CD4-positive, alpha-beta T cell treated with Interferon alpha-2 for 1 hour (primary cell): ENCODE measurements at places on chromosomes 7 and 10.

DNA sequence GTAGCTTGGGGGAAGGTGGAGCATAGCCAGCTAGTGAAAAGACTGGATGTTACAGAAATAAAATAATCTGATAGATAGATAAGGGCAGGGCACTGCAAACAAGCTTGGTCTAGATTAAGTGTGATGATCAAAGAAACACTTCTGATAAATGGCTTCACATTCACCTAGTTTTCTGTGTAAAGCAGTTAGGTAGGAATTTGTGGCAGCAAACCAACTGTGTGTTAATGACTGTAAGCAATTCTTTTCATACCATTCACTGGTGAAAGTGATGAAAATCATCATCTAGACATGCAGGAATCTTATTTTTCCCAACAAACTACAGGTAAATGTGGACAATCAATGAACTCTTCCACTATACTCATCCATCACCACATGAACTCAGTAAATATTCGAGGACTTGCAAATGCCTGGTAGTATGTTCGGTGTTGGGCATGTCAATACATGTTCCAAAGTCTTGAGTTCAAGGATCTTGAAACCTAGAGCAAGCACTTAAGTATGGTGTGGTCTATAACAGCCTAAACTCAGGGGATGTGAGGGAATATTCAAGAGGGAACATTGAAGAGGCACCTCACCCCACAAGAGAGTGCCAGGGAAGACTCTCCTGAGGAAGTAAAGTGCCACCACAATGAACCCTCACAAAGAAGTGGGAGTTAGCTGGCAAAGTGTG lies 20.5 kb downstream of the PON3 start:
- DNase-seq, result no peak

DNA sequence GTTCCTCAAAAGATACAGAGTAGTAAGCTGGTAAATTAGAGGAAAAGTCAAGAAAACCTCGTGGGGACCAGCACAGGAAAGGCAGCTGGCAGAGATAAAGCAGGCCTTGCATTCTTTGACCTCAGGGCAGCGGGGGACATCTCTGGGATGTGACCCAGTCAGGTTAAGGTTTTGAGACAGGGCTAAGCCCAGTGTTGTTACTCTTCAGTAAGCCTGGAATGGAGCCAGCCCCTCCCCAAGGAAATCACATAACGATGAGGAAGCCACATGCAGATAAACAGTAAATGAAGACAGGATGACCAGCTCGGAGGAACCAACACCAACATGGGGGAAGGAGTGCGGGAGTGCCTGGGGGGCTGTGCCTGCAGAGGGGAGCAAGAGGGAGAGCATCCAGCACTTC lies 99.6 kb downstream of the JAZF1 start:
- DNase-seq, result no peak

DNA sequence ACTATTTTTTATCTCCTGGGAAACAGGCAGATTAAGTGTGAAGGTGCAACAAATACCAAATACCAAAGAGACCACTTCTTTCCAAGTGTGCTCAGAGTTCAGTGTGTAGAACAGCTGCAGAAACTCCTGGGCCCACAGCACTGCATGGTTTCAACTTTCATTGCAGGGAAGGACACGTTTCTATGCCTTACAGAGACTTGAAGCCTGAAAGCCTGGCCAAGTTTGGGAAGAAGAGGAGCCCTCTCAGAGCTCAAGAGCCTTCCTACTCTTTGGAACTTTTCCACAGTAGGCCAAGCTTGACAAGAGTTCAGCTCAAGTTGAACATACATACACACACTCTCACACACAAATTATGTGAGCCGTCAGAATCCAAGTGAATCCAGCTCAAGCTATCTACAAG lies 2.5 kb downstream of the HOXA4 start:
- no peak for DNase-seq

DNA sequence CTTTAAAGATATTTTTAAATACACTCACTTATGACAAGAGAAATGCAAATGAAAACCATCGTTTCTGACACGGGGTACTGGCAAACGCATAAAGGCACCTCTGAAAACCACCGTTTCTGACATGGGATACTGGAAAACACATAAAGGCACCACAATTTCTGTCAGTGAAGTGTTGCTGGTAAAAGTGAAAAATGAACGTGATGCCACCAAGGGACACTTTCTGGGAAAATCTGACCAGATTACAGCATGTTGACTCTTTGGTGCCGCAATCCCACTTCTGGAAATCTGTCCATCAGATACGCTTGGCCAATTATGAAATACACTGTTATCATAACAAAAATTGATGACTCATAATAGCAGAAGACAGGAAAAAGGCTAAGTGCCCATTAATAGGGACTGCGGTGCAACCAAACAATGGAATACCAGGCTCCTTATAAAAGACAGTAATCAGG lies 131.7 kb downstream of the ZMYND11 start:
- DNase-seq, result no peak

GRCh38 chr7:28989211-28989980 lies 31.3 kb upstream of the TRIL start:
- no peak for DNase-seq

GRCh38 chr10:106652279-106652678 lies 512.2 kb downstream of the SORCS1 start:
- DNase-seq, result no peak

- DNase-seq, result no peak
These were observed 64.2 kb downstream of the BICC1 start for GRCh38 chr10:58576751-58577436.

GRCh38 chr7:140981951-140982350 lies 32.8 kb downstream of the MRPS33 start:
- DNase-seq, result no peak

DNA sequence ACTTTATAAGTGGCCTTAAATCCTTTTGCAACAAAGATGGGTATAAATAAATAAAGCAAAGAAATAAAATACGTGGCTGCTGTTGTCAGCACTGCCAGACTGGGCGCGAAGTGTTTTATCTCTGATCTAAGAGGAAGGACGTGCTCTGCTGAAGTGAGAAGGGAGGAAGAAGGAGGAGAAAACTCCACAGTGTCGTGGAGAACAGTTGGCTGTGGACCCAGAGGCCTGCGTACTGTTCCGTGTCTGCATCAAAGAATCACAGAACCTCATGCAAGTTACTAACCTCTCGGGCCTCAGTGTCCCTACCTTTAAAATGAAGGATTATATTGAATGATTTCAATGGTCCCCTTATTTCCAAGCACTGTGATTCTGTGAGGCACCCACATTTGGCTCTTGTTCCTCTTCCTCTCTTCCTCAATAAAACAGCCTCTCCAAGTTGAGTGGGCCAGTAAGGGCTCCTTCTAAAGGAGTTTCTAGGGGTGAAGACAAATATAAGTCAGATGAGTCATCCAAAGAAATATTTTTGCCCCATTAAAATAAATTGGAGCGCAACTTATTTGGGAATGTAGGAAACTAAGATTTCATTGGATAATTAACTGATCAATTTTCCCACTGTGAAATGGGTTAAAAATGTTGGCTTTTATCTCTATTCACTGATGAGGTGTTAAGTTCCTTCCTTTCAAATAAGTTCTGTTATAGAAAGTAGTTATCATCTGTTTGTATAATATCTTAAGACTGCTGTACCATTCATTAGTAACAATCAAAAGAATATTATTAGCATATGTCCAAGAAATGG lies 126.9 kb upstream of the EFCAB10 start:
- no peak for DNase-seq

DNA sequence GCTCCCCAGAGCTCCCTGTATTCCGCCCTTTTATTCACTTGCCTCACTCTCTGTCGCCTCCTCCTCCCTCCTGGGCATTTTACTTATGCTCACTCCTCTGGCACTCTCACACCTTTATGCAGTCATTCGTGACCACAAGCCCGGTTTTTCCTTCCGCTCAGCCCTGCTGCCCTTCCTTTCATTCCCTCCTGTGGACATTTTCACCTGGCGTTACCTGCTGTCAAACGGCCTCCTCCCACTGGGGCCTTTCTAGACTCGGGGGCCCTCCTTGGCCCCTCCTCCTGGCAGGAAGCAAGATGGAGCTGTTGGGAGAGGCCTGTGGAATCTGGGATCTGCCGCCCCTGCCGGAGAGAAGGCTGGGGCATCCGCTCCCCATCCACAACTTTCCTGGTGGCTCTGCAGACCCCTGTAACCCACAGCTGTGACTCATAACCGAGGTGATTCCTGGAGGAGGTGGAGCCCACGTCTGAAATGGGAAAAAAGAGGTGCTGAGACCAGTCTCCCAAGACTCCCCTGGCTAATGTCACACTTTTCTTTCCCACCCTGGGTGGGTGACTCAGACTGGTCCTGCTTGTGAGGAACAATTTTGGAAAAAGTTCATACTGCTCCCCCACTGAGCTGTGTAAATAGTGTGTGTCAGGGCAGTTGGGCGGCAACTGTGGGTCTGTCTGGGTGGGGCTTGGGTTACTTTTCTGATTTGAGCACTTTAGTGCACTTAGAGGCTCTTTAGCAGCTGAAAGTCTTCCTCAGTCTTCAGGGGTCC lies 1.2 kb downstream of the VCL start:
- peak; percentile 33 for DNase-seq

DNA sequence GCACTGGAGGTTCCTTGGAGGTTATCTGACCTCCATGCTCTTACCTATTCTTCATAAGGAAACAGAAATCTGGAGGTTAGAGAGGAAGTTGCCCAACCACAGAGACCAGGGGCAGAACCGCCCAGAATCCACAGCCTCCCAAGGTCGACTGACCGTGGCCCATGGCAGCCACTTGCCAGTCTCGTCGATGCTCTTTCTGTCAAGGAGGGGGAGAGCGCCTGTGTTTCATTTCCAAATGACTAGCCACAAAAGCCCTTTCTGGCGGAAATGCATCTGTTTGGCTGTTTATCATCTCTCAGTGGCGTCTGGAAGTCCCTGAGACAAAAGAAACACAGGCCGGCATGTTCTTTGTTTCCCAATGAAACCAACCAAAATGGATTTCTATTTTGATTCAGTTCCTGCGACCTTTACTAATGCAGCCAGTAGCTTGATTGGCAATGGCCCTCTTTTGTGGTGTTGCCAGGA lies 2.9 kb downstream of the RAMP3 start:
- no peak for DNase-seq

DNA sequence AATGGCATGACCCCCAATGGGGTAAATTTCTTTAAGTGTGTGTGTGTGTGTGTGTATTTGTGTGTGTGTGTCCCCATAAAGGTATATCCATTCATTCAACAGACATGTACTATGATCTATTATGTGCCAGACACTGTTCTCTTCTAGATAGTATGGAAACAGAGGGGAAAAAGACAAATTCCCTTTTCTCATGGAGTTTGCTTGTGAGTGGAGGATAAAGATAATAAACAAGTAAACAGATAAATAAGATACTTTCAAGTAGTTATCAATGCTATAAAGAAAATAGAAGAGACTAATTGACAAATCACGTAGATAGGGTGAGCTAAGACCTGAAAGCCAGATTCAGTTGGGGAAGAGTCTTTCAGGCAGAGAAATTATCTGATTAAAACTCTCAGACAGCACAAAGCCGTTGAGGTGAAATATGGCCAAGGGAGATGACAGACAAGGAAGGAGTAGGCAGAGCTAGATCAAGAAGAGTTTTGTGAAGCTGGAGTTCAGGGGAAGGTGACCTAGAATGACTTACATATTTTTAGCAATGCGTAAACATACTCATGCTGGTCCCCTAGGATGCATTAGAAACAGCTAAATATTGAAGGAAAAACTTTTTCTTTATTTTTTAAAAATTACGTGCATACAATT lies 45.2 kb upstream of the DMTF1 start:
- no peak for DNase-seq

- no peak for DNase-seq
These were observed 52.6 kb downstream of the CAV1 start for GRCh38 chr7:116577320-116577871.

GRCh38 chr7:7122701-7123281 lies 59.6 kb upstream of the C1GALT1 start:
- DNase-seq, result no peak

GRCh38 chr7:126222782-126223181 lies 1030.0 kb downstream of the GRM8 start:
- DNase-seq, result no peak

DNA sequence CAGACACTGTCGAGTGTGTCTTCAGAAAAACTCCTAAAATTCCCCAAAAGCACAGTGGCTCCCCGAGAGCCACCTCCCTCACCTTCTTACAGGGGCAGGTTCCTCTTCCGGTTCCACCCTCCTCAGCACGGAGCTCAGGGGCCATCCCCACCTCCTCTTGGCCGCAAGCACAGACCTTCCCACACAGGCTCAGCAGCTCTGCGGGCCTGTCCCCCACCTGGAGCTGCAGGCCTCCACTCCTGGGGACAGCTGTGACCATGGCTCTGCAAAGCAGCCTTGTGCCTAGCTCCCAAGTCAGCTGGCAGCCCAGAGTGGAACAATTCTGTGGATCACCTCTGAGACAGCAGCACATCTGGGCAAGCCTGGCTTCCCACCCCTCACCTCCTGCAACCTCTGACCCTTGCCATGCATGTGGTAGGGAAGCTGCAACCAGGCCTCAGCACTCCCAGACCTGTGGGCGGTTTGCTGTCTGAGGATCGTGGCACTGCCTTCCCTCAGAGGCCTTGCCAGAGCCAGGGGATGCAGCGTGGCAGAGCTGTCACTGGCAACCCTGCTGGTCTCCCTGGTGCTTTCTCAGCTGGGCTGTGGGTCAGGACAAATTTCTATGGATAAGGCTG lies 79.7 kb downstream of the ALOX5 start:
- DNase-seq, result no peak

GRCh38 chr10:97278491-97278989 lies 13.9 kb downstream of the ARHGAP19 start:
- no peak for DNase-seq

DNA sequence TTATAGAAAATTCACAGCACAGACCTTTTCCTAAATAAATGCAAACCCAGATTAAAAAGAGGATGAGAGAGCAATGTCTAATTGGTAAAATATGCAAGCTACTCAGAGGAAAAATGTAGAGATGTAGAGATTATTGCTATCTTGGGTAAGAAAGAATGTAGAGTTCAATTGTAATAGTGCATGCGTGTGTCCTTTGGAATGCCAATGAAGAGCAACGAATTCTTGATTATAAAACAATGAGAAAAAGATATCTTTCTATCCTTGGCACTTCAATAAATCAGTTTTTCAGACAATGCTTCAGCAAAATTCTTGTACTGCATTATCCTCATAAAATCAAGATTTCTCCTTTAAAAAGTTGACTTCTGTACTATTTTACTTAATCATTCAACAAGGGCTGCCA lies 50.9 kb downstream of the SEMA3D start:
- no peak for DNase-seq

DNA sequence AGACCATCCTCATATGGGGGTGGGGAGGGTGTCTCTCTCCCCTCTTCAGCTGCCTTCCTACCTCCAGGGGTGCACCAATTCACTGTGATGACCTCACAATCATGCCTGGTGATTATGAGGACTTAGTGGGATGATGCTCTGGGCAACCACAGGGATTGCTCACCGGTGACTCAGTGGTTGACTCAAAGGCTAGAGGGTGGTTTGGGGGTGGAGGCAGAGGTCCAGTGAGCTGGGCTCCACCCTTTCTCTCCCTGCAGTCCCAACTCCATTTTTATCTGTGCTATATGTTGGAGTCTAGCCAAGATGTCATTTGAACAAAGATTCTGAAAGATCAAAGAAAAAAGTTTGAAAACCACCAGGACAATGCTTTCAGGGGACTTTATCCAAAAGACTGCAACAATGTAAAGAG lies 286.9 kb downstream of the KCNMA1 start:
- no peak for DNase-seq

GRCh38 chr7:151711906-151712809 lies 164.8 kb downstream of the PRKAG2 start:
- DNase-seq, result no peak

GRCh38 chr7:127349881-127350280 lies 42.6 kb downstream of the ZNF800 start:
- DNase-seq, result no peak

- no peak for DNase-seq
These were observed 166.9 kb downstream of the PTPRN2 start for GRCh38 chr7:158420591-158421340.

- DNase-seq, result no peak
These were observed 145.1 kb upstream of the COL1A2 start for GRCh38 chr7:94249631-94250030.

GRCh38 chr7:5578495-5578894 lies 154.9 kb upstream of the TNRC18 start:
- DNase-seq, result no peak
